Stimulated activated CD8-positive, alpha-beta memory T cell treated with anti-CD3 and anti-CD28 coated beads, Interleukin-12 subunit alpha, Interleukin-12 subunit beta, amount 100 ng/mL, for 1 hour (primary cell): ENCODE measurements at places on chromosomes 2 and 18.
A peak's percentile ranks its signal among the peaks of the same experiment; 100 is the strongest.

DNA sequence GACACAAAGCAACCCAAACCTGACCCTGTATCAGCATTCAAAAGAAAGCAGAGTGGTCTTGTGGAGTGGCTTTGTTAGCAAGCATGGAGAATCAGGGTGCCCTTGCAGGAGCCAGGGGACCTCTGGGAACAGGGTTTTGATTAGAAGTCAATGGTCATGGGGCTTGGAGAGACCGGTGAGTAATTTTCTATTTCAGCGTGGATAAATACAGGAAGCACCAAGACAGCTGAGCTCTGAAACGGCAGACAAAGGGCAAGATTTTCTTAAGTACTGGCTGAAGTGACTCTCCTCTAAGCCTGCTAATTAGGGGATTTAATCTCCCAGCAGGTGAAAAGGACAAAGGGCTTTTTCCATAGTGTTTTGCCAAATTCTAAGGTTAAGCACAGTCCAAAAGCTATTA is 78.0 kb upstream of the GAREM1 start:
- DNase-seq = no peak

GRCh38 chr2:160541745-160542144 is 48.1 kb upstream of the RBMS1 start:
- no peak for DNase-seq

- DNase-seq = no peak
Observed at GRCh38 chr2:65366595-65367125, 65.7 kb downstream of the SPRED2 start.

GRCh38 chr18:44548291-44549221 is 132.1 kb upstream of the SETBP1 start:
- DNase-seq = no peak

DNA sequence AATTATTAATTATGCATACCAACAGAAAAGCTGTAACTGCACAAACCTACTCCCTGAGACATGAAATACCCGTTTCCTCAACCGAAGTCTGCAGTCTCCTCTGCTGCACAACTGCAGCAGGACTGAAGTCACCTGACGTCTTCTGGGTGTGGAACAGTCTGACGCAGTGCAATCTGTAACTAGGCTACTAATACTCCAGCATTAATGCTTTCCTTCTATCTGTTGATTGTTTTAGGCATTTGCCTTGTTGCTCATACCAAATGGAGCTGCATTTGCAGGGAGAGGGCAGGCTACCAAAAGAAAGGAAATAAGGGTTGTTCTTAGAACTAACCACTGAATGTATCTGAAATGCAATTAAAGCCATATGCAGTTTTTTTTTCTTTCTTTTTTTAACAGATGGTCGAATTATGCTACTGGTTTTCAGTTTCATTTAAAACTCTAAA is 40.1 kb downstream of the RTN4 start:
- DNase-seq = peak; percentile 25

GRCh38 chr2:226414335-226414734 is 385.3 kb downstream of the IRS1 start:
- no peak for DNase-seq
